ENCODE measurements at places on chromosomes 5 and 9.

GRCh38 chr5:40775085-40775845 is 19.5 kb upstream of the TTC33 start:
- DNase-seq: no peak

- no peak for DNase-seq
Measured at GRCh38 chr9:114722937-114723620, 41.1 kb upstream of the TEX48 start.

DNA sequence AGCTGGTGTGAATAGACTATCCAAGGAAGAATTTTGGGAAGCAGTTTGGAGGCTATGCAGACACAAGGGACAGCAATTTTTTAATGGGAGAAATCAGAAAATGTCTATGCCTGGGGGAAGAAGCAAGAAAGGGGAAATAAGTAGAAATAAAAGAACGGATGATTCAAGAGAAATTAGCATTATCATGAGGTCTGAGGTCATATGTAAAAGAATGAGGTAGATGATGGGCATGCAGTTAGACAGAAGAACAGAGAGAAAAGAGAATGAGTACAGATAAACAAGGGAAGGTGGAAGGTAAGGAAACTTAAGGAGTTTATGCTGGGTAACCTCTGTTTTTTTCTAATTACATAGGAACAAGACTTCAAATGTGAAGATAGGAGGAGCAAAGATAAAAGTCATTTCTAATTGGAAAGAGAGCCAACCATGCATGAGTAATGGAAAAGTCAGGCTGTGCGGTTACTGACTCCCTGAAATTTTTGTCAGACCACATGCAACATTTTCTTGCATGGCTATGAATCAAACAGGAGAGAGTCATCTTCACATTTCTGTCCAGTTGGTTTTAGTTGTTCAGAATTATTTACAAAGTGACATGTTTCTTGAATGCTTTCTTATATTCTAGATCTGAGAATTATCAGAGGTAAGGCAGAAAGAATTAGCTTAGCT is 101.0 kb upstream of the PIK3R1 start:
- DNase-seq: no peak

- DNase-seq: no peak
Measured at GRCh38 chr9:28025186-28025585, 451.9 kb upstream of the C9orf72 start.

GRCh38 chr5:51379331-51379700 is 3.9 kb upstream of the ISL1 start:
- no peak for DNase-seq

- DNase-seq: no peak
Measured at GRCh38 chr9:76866689-76867088, 39.2 kb downstream of the PRUNE2 start.

- DNase-seq: no peak
Measured at GRCh38 chr5:59496524-59497134, 396.9 kb downstream of the PDE4D start.

DNA sequence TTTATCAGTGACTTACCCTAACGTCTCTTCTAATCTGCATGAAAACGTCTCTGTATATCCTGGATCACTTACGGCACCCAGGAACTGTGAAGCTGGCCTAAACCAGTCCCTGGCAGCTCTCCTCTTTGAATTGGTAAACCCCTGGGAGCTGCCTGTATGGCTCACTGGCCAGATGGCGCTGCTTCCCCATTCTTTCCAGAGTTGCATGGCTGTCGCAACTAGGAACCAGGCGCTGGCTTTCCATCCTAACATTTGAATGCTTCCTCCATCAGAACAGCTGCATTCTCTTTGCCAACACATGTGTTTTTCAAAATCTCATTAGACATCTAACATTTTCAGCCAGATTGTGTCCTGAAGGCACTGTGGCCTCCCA is 8.0 kb upstream of the PCA3 start:
- DNase-seq: no peak

- peak; percentile 52 for DNase-seq
Measured at GRCh38 chr9:33468215-33468730, 5.5 kb downstream of the NOL6 start.

GRCh38 chr5:109921735-109922380 is 232.1 kb downstream of the MAN2A1 start:
- DNase-seq: peak; percentile 67

DNA sequence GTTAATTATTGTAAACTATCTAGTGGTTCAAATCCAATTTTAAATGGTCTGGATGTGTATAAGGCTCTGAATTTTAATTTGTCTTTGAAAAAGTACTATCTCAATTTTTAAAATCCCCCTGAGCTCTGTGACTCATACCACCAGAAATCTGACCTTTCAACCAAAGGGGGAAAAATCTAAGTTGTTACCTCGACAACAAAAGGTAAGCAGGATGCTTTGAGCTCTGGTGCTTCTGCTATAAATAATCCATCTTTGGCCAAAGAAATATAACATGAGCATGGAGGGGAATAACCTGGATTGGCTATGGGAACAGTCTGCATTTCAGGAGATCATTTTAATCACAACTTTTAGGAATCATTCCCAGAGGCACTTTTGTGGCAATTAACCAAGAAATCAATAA is 76.3 kb upstream of the PCSK1 start:
- no peak for DNase-seq

DNA sequence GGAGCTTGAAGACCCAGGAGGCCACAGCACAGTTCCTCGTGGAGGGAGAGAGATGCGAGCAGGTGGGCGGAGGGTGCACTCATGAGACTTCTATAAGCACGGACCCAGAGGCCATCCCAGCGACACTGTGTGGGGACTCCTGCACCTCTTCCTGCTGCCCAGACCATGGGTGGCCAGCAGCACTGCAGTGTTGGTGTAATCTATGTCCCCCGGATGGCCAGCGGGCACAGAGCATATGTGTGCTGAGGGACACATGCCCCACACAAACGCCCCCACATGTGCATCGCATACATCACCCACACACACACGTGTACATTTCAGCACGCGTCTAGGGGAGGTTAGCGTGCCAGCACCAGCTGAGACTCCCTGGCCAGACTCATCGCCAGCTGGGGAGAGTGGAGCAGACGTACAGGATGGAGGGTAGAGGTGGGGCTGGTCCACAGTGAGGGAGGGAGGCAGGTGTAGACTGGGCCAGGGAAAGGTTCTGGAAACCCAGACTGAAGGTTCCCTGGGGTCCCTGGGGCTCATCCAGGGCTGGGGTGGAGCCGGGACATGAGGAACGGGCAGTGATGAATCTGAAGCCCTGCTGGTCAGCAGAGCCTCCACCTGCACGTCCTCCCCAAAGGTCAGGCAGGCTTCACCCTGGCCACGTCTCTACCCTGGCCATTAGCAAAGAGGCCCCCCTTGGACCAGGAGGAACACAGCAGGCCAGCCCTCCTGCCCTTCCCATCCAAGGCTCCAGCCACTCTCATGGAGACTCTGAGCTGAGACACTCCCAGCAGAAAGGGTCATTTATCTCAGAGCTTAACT is 27.6 kb downstream of the ADAMTS2 start:
- no peak for DNase-seq

DNA sequence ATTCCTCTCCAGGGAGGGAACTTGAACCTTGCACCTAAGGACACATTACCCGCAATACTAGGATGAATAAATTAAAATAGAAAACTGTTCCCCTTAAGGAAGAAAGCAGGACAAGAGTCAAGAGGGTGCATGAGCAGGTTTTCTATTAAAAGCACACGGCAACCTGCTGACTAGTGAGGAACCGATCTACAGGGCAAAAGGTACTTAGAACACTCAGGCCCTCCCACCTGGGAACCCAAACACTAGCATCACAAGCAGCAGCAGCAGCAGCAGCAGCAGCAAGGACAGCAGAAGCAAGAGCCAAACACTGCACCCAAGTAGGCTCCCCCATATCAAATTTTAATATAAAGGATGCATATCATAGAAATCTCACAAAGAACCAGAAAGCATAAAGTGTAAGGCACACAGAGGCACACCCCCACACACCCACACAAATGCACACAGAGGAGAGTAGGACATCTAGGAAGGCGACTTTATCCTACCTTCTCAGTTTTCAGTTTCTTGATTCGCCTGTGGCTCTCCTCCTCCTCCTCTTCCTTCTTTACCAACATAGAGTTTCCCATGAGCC is 2.8 kb downstream of the ZNF608 start:
- no peak for DNase-seq

- no peak for DNase-seq
Measured at GRCh38 chr5:129410488-129410887, 49.6 kb upstream of the ADAMTS19 start.

DNA sequence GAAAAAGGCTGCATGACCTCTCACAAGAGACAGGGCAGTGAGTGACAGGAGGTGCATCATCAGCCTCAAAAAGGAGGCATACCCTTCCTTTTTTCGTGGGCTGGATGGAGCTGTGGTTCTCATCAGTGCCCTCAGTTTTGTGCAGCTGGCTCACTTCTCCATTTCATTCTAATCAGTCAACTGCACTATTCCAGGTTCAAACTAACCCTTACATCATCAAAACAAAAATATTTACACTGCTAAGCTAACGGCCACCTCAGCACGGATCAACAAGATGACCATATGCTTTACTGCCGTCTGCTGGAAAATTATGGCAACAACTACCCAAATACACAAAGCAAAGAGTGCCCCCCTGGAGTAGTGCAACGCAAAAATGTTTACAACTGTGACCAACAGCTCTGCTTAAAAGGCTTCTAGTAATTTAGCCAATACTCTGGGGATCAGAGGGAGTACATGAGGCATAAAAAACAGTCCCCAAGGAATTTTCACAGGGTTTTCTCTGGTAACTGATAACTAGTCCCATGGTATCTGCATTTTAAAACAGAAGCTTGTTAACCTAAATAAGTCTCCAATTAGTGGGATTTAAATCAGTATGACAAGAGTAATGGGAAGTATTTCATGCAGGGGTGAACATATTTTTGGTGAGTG is 10.8 kb downstream of the KCNV2 start:
- DNase-seq: no peak

- no peak for DNase-seq
Measured at GRCh38 chr5:38874948-38875456, 29.2 kb downstream of the OSMR start.

- DNase-seq: peak; percentile 52
Measured at GRCh38 chr9:92974761-92975755, 27.7 kb downstream of the FGD3 start.

GRCh38 chr9:99778308-99778707 is 43.4 kb upstream of the NR4A3 start:
- DNase-seq: no peak

GRCh38 chr9:134592018-134592818 is 49.4 kb upstream of the COL5A1 start:
- DNase-seq: no peak

Measured in activated CD8-positive, alpha-beta memory T cell treated with anti-CD3 and anti-CD28 coated beads for 24 hours (primary cell).